Stimulated activated CD4-positive, alpha-beta T cell treated with anti-CD3 and anti-CD28 coated beads, TNF-alpha, amount 100 ng/mL, for 1 hour (primary cell): ENCODE measurements at places on chromosomes 2 and 18.

- DNase-seq = no peak
Observed at GRCh38 chr2:204726831-204727230, 181.6 kb downstream of the PARD3B start.

GRCh38 chr2:184314829-184315228 lies 283.5 kb upstream of the ZNF804A start:
- no peak for DNase-seq

GRCh38 chr18:79221136-79221535 lies 151.9 kb downstream of the ATP9B start:
- DNase-seq = no peak

DNA sequence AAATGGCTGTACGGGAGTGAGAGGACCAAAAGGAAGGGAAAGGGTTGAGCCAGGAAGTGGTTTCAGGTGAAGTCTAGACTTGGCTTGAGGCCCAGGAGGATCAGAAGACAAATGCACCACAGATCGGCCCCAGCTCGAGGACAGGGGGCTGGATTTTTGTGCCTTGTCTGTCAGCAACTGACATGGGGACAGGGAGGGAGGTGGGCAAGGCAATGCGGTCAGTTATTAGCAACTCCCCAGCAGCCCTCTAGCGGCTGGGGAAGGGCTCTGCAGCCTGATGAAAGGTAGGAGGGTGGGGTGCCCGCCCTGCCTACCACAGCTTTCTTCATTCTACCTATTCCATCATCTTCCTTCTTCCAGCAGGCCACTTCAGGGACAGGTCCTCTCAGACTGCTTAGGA lies 50.0 kb downstream of the CPO start:
- no peak for DNase-seq

GRCh38 chr2:8458503-8459459 lies 223.1 kb upstream of the ID2 start:
- DNase-seq = no peak

DNA sequence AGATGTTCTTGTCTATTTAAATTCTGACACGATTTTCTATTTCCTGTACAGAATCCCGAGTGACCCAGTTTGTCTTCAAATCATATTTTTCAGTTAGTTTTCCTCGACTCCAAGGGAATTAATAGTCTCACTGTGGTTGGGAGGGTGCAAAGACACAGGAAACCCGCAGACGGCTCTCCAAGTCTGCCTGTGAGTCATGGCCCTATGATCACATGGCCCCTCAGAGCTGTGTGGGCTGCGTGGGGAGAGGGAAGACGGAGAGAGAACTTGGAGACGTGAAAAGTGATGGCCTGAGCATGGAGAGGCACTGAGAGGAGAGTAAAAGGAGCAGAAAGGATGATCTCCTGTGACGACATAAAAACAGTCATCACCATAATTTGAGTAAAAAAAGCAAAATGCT lies 989.9 kb downstream of the DCDC2C start:
- no peak for DNase-seq

DNA sequence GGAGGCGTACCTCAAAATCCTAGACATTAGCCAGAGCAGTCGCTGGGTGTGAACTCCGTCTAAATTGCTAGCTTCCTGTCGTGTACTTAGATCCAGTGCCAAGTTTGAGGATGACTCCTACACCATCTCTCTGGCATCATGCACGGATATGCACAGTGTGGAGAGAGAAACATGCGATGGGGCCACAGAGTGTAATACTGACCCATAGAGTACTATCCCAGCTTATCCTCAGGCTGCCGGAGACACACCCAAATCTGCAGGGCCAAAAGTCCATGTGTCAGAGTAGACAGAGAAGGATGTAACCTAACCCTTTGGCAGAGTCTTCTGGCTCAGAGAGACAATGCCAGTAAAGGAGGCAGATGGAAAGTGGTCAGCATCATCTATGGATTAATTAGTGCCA lies 84.2 kb downstream of the ARL4C start:
- no peak for DNase-seq

DNA sequence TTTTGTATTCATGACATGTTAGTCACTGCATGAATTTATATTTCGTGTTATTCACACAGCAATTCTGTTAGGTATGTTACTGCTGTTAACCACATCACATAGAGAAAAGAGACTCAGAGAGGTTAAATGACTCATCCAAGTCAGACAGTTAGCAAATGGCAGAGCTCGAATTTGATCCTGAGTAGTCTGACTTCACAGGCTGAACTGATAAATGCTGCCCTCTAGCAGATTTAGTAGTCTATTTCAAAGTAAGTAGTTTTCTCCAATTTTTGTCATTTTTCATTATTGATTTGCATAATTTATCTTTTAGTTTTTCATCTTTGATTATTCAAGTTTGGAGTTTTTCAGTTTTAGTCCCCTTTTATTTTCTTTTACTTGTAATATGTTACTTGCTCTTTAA lies 58.3 kb downstream of the WDR7 start:
- DNase-seq = no peak

DNA sequence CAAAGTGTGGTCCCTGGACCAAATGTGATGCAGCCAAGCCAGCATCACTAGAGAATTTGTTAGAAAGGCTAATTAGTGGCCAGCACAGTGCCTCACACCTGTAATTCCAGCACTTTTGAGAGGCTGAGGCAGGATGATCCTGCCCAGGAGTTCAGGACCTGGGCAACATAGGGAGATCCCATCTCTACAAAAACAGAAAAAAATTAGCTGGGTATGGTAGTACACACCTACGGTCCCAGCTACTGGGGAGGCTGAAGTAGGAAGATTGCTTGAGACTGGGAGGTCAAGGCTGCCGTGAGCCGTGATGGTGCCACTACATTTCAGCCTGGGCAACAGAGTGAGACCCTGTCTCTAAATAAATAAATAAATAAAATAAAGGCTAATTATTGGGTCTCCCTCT lies 69.9 kb upstream of the FZD5 start:
- no peak for DNase-seq
